ENCODE measurements at places on chromosomes 3 and 15.

- no peak for DNase-seq
These were observed 125.0 kb upstream of the PLXNA1 start for GRCh38 chr3:126857928-126858327.

- DNase-seq: no peak
These were observed 11.8 kb downstream of the CEMIP start for GRCh38 chr15:80791004-80791403.

DNA sequence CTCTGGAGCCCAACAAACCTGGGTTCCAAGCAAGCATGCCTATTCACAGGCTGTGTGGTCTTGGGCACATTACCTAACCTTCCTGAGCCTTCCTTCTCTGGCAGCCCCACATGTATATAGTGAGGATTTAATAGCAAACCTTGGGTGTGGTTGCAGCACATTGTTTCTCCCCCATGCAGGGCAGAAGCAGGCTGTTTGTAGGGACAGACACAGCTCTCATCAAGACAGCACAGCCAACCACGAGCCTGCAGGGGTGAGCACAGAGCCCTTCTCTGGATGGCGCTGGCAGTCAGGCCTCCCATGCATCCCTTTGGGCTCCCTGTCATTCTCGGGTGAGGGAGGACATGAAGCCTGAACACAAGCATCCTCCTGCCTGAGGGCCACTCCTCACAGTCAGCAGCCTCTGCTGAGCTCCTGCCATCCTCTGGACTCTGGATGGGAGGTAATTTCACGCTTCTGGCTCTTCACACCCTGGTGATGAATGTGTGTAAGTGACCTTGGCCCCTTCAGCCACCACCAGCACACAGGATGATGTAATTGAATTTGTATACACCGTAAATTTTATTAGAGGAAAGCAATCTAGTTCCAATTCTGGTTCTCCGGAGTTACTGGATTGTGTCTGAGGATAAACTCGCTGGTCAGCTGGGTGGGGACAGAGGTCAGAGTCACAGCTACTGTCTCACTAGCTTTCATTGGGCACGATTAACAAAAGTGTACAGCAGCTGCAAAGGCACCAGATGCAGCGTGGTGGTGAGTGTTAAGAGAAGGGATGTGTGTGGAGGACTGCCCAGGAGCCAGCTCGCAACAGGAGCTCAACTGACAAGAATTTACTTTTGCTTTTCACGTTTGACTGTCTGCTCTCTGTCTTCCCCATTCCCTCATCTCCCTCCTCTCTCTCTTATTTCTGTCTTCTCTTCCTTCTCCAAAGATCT lies 118.1 kb downstream of the CLSTN2 start:
- no peak for DNase-seq

GRCh38 chr3:169661361-169662131 lies 2.0 kb downstream of the MECOM start:
- peak; percentile 36 for DNase-seq

DNA sequence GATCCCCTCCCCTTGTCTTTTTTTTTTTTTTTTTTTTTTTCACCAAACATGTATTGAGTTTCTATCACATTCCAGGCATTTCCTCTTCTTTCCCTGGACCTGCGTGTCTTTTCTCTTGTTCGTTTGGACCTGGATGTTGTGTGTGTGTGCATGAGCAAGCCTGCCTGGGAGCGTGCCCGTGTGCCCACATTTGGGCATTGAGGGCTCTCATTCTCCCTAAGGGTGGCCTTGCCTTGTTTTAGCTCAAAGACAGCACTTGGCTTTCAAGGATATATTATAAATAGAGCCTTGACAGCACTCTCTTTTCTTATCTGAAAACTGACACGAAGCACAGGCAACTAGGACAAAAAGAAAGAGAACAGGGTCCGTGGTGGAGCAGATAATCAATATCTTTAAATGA lies 39.0 kb upstream of the SLC25A26 start:
- DNase-seq: no peak

DNA sequence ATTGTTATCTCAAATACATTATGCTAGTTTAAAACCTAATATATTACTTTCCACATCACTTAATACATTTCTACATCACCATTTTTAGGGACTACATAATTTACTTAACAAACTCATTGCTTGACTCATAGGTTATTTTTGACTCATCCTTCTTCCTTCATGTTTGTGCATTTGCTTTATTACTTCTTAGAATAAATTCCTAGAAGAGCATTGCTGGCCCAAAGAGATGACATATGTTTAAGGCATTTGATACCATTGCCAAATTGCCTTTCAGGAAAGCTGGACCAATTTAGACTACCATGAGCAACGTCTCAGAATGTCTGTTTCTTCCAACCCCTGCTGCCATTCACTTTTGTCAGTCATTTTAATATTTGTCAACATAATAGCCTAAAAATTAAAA lies 905.8 kb downstream of the IGSF11 start:
- peak; percentile 86 for DNase-seq

DNA sequence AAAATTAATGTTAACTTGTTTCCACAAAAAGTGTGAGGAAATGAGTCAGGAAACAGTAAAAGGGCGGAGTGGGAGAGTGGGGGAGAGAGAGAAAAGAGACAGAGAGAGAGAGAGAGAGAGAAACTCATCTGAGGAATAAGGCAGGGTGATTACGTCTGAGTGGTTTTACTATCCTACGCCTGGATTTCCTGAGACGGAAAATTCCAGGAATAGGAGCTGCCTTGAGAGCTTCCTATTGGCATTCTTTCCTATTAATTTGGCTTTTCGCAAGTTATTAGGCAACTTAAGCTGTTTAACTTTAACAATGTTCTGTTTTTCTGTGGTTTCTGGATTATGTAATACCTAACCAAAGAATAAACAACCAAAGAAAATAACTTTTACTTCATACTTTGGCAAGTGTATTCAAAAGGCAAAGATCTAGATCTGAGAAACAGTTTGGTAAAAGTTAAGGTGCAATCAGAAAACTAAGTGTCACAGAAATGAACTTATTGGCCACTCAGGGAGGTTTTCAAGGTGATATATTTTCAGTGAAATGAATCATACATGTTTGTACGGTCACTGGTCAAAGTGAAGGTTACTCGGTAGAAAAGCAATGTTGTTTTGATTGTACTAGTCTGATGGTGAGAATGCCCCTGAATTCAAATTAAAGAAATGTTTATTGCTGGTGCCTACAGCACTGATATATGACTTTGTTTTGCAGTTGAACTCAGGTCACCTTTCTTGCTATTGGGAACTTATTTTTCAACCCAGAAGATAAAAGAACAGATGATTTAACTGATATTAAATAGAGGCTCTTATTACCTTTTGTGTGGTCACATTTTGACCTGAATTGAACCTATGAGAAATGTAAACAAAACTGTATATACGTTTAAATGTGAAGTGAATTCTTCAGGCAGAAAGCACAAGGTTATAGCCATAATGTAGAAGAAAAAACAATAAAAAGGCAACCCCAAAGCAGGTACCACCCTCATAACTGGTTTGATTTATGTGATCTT lies 39.9 kb upstream of the TNFSF10 start:
- DNase-seq: peak; percentile 86

DNA sequence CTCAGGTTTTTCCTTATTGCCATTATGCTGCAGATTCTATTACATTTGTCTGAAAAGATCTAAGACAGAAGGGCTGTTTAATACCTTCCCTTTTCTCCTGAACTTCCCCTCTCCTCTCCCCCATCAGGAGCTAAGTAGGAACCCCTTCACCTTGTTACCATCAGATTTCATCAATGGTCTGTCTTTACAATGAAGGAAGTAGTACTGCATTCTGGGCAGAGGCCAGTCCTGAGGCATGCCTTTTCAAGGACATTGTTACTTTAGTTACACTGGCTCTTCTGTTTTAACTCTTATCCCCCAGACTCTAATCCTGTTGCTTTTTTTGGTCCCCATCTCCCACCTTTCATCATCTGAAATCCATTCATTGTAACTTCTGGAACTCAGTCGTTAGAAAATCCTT lies 8.1 kb downstream of the CTNNB1 start:
- DNase-seq: no peak

DNA sequence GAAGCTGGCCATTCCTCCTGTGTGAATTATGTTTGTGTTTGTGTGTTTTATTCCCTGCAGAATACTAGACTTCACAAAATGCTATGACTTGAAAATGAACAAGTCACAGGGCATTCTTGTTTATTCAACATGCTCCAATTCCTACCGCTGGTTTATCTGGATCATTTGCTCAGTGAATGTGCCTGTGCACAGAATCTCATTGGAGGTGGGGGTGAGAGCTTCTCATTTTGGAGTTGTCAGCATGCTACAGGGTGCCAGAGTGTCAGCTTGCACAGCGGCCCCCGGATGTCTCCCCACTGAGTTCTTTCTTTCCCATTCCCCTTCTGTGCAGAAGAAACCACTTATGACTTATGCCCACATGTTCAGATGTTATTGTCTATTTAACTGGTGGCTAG lies 428.7 kb downstream of the ROBO2 start:
- no peak for DNase-seq

DNA sequence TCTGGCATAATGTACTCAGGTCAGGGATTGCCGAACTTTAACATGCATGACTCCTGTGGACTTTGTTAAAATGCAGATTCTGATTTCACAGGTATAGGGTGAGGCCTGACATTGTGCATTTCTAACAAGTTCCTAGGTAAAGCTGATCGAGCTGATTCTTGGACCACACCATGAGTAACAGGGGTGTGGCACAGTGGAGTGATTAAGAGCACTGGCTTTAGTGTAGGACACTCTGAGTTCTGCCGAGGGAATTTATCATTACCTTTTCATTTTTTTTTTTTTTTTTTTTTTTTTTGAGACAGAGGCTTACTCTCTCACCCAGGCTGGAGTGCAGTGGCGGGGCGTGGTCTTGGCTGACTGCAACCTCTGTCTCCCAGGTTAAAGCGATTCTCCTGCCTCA lies 169.3 kb downstream of the ADAMTS9 start:
- no peak for DNase-seq

- no peak for DNase-seq
These were observed 3.8 kb upstream of the IGDCC3 start for GRCh38 chr15:65381445-65382145.

DNA sequence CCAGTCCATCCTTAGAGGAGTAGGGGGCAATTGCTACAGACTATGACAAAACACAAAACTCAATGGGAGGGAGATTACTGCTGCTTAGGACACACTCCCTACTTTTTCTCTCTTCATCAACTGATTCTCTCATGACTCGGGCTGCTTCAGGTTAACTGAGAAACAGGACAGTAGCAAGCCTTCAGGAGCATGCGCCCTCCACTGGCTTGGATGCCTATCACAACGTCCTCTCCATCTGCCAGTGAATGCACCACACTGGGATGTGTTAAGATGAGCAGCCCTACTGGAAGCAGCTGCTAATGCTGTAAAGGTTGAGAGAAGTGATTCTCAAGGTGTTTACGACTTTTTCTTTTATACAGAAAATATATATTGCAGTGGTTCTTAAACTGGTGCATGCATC lies 542.3 kb downstream of the EDEM1 start:
- DNase-seq: no peak

GRCh38 chr15:91555312-91555711 lies 298.2 kb upstream of the SLCO3A1 start:
- DNase-seq: peak; percentile 19

- DNase-seq: no peak
These were observed 13.4 kb upstream of the ITGA11 start for GRCh38 chr15:68445351-68445750.

GRCh38 chr3:73753985-73754384 lies 129.2 kb upstream of the PDZRN3 start:
- no peak for DNase-seq

DNA sequence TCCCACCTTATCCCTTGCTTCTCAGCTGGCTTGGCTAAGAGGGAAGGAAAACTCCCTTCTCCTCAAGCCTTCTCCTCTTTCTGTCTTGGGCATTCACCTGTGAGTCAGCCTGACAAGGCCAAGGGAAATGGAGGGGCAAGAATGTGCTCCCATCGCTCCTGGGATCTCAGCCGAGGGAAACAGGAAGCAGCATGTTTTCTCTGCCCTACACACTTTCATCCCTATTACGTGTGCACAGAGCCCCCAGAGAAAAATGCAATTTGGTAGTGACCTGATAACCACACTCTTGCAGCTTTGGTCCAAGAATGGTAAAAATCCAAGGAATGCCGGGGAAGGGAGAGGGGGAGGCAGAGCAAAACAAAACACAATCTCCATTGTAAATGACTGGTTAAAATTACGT lies 32.9 kb upstream of the MTMR10 start:
- DNase-seq: peak; percentile 99

GRCh38 chr3:118943597-118943996 lies 91.0 kb downstream of the IGSF11 start:
- DNase-seq: no peak

- no peak for DNase-seq
These were observed 475.2 kb upstream of the TGFBR2 start for GRCh38 chr3:30131191-30131590.

- peak; percentile 54 for DNase-seq
These were observed 6.2 kb upstream of the NR2F2 start for GRCh38 chr15:96324192-96324895.

DNA sequence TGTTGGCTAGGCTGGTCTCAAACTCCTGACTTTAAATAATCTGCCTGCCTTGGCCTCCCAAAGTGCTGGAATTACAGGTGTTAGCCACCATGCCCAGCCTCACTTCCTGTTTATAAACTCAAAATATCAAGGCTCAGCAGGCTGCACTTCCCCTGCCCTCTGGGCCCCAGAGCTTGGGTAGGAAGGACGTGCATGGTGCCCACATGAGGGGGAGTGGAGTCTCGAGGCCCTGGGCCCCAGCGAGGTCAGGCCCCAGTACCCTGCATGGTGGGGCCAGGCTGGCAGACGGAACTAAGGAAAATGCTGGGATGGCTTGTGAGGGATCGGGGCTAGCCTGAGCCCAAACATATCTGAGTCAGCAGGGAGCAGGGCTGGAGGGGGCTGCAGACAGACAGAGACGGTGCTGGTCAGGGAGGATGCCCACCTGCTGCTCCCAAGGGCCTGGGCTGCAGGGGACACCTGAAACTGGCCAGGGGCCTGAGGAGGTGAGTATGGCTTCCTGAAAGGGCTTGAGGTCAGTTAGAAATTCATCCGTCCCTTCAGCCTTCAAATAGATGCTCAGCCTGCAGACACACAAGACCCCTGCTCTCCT lies 5.1 kb downstream of the SPTBN5 start:
- no peak for DNase-seq

GRCh38 chr15:35038626-35039451 lies 46.3 kb downstream of the NANOGP8 start:
- peak; percentile 77 for DNase-seq

DNA sequence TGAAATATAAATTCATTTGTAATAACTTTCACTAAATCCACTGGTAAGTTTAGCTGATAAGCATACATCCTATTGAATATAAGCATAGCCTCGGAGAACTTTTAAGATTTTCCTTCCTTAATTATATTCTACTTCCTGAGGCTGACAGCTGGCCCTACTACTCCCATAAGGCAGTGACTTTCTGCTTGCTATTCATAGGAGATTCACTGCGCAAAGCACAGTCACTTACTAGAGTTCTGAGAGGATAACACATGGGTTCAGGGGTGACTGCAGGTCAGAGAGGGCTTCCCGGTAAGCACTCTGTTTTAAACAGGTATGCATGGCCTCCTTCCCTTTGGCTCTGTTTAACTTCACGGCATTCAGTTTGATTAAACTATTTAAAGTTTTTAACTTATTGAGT lies 75.8 kb downstream of the FAIM start:
- DNase-seq: no peak
